ENCODE measurements at places on chromosomes 13 and 19.

GRCh38 chr13:44431150-44431549 lies 57.5 kb downstream of the SERP2 start:
- DNase-seq: no peak

DNA sequence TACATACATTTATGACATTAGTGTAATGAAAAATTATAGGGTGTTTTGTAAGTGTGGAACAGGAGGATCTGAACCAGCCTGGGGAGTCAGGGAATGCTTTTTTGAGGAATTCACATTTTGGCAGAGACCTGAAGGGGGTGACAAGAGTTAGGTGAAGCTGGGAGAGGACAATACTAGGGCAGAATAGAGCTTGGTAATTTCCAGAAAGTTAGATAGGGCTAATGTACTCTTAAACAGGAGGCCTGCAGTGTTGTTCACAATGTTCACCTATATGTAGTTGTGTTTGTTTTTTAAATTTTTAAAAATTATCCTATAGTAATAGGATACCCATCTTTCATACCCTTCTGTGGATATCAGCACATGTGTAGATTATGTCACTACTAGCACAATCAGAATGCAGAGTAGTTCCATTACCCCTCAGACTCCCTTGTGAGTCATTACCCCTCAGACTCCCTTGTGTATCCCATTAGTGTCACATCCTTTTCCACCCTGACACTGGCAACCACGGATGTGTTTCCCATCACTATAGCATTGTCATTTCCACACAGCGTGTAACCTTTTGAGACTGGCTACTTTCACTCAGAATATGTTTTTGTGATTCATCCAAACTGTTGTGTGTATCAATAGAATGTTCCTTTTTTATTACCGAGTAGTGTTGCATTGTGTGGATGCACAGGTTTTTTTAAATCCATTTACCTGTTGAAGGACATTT lies 43.1 kb downstream of the PCCA start:
- no peak for DNase-seq

GRCh38 chr19:53519446-53519845 lies 18.5 kb upstream of the ZNF331 start:
- peak; percentile 97 for DNase-seq

DNA sequence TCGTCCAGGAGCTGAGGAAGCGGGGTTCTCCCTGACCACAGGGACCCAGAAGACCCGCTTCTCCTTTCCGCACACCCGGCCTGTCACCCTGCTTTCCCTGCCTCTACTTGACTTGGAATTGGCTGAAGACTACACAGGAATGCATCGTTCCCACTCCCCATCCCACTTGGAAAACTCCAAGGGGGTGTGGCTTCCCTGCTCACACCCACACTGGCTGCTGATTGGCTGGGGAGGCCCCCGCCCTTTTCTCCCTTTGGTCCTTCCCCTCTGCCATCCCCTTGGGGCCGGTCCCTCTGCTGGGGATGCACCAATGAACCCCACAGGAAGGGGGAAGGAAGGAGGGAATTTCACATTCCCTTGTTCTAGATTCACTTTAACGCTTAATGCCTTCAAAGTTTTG lies 18.9 kb downstream of the VASP start:
- peak; percentile 89 for DNase-seq

- DNase-seq: no peak
Observed at GRCh38 chr13:79442221-79442620, 36.2 kb upstream of the RBM26 start.

DNA sequence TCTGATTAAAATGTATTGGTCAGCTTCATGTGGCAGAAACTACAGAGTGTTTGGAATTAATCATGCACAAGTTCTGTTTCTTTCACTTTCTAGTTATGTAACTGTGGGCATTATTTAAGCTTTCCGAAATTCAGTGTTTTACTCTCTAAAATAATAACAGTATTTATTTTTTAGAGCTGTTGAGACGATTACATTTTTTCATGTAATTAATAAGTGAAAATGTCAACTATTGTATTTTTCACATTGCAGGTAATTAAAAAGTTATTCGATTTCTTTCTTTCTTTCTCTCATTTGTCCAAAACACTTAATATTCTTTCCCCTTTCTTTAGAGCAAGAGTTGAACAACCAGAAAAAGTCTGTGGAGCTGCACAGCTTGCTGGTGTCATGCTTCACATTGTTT lies 559.4 kb upstream of the PCDH20 start:
- DNase-seq: no peak

DNA sequence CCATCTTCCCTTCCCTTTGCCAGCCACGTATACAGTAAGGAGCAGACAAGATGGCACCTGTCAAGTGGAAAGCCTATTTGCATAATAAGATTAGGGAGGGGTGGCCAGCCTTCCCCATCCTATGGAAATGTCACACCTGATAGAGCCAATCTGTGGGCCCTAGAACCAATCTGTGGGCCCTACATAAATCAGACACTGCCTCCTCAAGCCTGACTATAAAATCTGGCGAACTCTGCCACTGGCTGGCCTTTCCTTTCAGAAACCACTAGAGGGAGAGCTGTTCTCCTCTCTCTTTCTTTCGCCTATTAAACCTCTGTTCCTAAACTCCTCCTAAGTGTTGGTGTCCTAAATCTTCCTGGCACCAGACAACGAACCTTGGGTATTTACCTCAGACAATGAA lies 231.5 kb upstream of the KLHL1 start:
- peak; percentile 38 for DNase-seq

All from testis (tissue), 5 donors.